ENCODE measurements at places on chromosomes 2 and 18.

DNA sequence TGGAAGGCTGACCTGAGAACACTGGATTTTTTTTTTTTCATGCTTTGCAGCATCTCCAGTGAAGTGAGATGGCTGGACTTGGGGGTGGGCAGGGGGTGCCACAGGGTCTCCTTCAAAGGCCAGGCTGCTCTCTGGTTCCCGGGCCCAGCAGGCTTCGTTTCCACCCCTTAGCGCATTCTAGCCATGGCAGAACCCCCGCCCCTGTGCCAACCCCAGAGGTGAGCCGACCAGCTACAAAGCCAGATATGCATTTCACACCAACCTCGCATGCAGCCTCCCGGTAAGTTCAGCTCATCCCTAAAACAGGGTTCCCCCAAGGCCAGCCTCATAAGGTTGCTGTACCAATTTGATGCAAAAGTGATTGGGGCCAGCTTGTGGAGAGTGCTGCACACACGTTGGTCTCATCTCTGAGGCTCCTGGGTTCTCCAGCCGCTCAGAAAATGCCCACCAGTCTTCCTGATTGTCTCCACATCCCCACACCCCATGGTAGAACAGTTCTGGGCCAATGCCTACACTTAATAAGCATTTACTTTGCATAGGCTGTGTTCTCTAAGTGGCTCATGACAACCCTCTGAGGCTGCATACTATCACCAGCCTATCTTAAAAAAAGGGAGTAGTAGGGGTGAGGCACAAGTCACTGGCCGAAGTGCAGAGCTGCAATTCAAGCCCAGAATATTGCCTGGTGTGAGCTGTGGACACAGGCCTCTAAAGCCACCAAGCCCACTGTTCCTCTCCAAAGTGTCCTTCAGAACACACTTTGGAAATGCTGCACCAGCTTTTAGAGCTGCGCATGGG is 23.3 kb downstream of the SMAD7 start:
- DNase-seq: no peak

- DNase-seq: peak; percentile 69
Measured at GRCh38 chr2:223943561-223944008, 1.6 kb downstream of the WDFY1 start.

DNA sequence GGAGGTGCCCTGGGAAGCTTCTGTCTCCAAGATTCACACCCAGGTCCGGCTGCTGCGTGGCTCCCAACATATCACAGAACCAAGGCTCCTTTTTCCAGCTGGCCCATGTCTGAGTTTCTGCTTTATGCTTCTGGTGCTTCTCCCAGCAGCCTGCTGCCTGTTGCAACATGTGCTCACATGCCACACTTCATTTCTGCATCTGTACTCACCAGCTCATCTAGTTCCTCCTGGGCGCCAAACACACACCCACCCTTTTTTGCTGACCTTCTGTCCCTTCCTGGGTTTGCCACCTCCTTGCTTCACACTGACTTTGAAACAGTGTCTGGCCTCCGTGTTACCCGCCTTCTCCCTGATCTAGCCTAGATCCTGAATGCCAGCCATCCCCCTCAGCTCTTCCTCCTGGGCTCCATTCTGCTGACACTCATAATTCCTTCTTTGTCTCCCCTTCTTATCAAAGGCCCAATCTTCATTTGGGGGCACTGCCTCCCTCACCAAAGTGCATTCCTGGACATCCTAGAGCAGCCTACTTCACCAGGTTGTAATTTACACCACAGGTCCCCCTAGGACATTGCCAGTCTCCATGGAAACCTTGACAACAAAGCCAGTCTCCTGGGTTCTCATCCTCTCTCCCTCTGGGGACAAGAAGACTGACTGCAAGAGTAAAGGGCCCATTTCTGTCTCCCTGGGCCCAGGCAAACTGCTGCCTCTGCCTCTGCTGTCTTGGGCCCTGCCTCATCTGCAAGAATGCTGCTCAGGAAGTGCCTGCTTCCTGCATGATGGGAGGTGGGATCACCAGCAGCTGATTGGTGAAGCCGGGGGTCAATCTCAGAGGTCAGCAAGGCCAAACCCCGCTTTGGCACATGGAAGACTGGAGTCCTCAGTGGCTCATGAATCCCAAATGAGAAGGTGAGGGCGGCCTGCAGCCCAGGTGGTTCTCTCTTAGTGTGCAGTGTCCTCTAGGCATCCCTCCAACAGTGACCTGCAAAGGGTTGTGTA is 13.9 kb upstream of the PROM2 start:
- DNase-seq: peak; percentile 54

DNA sequence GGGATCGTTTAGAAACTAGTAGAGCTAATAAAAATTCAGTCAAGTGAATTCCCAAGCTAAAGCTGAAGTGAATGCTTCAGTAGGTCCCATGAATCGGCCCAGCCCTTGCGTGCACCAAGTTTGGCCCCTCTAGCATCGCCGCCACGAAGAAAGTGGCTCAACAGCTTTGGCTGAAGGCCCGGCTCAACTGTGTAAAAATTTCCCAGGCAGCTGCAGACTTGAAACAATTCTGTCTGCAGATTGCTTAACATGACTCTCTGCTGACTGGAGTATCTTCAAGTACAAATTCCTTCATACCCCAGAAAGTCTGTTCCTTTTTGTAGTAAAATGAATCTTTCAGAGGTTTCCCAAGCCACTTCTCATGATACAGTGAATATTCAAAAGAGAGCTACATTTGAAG is 32.7 kb downstream of the ALMS1 start:
- peak; percentile 73 for DNase-seq

DNA sequence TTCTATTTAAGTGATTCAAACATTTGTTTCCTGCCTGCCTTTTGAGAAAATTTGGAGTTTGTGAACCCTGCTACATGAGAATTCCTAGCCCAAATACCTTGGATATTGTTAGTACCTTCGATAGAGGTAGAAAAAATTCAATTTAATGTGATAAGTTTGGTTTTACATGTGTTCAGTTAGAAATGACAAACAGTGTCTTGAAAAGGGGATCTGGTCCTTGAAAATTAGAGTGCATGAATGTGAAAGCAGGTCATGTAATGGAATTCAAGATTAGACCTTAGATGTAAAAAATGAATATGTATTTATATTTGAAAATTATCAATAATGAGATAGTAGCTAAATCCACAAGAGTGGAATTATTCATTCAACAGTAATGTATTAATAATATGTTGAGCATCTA is 70.5 kb downstream of the PIK3C3 start:
- no peak for DNase-seq

GRCh38 chr2:230422149-230422548 is 6.1 kb downstream of the SP100 start:
- DNase-seq: no peak

- DNase-seq: peak; percentile 48
Measured at GRCh38 chr2:62687636-62688035, 17.9 kb upstream of the EHBP1 start.

- DNase-seq: no peak
Measured at GRCh38 chr2:58541511-58541910, 300.4 kb upstream of the FANCL start.

- peak; percentile 86 for DNase-seq
Measured at GRCh38 chr2:36615222-36615621, 17.3 kb upstream of the FEZ2 start.

DNA sequence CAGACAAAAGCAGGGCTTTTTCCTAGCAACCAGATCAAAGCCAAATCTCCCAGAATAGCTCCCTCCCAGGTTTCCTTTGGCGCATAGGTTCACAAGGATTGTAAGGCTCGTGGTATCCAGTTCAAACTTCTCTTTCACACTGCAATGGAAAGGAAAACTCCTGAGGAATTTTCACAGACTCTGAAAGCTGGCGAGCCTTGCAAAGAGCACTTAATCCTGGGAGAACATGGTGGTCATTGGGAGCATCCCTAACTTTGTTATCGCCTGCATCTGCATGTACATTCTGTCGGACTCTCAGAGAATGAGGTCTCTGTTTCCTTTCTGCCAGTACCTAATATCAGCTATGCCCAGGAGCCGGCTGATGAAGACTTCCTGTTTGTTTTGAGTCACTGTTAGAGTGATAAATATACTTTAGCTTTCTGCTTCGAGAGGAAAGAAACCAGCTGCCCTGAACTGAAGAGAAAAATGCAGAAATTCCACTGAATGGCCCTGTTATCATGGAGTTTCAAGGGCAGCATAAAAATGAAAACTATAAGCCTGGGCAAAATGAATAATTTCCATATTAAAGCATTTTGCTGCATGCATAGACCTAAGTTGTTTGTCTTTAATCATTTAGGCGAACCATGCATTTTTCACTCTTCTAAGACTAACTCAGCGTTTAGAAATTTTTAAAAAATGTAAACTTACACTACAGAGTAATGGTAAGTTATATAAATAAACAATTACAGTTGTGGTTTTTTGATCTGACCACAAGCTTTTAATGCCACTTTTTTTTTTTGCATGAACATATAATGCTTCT is 76.4 kb upstream of the ZEB2 start:
- peak; percentile 61 for DNase-seq

- DNase-seq: no peak
Measured at GRCh38 chr2:232139786-232140562, 178.5 kb downstream of the DIS3L2 start.

DNA sequence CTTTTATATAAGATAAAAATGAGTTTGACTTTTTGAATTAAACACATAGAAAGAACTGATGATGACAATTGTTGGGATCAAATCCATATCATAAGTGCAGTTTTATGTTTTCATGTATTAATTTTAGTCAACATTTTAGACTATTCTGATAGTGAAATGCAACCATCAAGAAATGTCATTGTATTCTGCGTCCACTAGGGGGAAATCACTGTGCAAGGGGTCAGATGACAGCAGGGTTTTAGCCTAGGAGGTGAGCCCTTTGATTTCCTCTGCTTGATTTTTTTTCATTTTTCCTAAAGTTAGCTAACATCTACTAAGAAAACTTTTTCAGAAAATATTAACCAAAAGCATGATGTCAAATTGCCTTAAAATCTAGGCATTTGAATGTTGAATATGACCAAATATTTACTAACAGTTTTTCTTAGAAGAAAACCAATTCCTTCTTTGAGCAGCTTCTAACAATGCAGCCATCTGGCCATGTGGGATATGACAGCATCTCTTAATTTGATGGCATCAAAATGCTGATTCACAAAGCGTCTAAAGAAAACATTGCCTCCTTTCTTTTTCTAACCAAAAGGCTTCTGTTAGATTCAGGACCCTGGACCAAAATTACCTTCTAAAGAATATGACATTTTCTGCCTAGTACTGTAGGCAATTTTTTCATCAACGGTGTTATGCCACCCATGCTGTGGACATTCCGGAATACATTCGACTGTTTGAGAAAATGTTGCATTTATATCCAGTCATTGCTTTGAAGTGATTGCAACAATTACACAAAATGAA is 141.5 kb downstream of the SPHKAP start:
- DNase-seq: peak; percentile 58
